ENCODE measurements at places on chromosomes 7 and 10. TPM values are rescaled to one million over a fixed set of nuclear protein-coding genes. Genes with fewer than 3 reads are reported as not detected.

GRCh38 chr10:17427201-17427600, 27.2 kb downstream of the ST8SIA6 start:
- DNase-seq, result no peak

HTR7 gene
- 0.65 TPM for total RNA-seq

- DNase-seq, result peak; percentile 53
Observed at GRCh38 chr10:92839191-92840085, 8.9 kb upstream of the EXOC6 start.

- no peak for DNase-seq
Observed at GRCh38 chr10:105615715-105616365, 974.8 kb downstream of the SORCS3 start.

OGA gene
- total RNA-seq, result 193 TPM

DNA sequence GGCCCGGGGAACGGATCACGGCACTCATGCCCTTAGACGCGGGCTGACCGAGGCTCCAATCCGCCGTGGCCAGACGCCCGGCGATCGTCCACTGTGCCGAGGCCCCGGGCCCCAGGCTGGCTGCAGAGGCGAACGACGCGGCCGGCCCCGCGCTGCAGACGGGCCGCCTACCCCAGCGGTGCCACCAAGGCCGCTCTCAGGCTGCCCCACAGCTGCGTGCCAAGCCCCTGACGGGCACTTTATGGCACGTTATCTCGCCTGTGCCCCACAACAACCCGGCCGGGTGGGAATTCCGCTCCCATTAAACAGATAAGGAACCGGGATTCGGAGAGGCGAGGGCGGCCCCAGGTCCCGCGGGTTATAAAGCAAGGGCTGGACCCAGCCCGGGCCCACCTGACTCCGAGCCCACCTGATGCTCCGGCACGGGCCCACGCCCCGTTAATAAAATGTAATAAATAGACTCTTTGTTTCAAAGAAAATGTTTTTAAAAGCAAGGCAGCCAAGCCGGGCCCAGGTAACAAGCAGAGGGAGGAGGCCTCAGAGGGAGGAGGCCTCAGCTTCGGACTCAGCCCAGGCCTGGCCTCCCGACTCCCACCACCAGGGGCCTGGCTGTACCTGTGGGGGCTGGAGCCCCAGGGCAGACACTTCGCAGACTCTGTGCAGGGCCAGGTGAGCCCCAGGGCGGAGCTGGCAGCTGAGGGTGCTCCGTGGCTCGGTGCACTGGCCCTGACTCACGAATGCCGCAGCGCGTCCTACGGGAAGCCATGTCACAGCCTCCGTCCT, 79.7 kb downstream of the FOXL3 start:
- DNase-seq, result no peak

- no peak for DNase-seq
Observed at GRCh38 chr10:116589926-116590325, 833 bp upstream of the PNLIPRP1 start.

DYNC1I1 gene
- 14.6 TPM for total RNA-seq

GRCh38 chr10:59857049-59857448, 49.3 kb downstream of the CCDC6 start:
- no peak for DNase-seq

GRCh38 chr7:18338910-18339523, 156.5 kb upstream of the HDAC9 start:
- no peak for DNase-seq

- no peak for DNase-seq
Observed at GRCh38 chr10:75352650-75353049, 48.9 kb downstream of the ZNF503 start.

AZGP1 gene
- total RNA-seq, result 6.2 TPM

NEBL gene
- 25.5 TPM for total RNA-seq

DNA sequence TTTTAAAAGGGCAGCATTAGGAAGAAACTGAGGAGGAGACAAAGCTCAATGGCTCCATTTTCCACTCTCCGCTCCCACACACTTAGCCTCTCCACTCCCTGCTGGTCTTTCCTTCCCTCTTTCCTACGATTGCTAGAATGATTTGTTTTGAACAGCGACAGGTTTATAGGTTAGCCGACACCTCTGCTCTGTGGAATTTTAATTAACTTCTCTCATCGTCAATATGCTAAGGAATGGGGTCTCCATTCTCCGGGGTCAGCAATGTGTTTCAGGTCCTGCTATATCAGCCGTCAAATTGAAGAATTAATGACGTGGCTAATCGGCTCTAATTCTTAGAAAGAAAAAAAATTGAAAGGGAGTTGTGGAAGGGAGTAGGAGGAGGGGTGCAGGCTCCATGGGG, 28.9 kb downstream of the FBXW4 start:
- no peak for DNase-seq

DNA sequence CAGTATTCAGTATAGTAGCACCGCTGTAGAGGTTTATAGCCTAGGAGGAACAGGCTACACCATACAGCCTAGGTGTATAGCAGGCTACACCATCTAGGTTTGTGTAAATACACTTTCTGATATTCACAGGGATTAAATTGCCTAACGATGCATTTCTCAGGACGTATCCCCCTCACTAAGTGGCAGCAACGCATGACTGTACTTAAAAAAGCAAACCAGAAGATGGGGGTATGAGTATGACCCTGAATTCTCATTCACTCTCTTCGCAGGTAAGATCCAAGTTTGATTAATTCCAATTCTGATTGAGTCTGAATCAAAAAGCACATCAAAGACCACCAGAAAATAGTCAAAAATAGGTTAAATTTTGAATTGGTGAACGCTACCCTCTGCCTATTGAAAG, 972 bp downstream of the ORC5 start:
- no peak for DNase-seq

DNA sequence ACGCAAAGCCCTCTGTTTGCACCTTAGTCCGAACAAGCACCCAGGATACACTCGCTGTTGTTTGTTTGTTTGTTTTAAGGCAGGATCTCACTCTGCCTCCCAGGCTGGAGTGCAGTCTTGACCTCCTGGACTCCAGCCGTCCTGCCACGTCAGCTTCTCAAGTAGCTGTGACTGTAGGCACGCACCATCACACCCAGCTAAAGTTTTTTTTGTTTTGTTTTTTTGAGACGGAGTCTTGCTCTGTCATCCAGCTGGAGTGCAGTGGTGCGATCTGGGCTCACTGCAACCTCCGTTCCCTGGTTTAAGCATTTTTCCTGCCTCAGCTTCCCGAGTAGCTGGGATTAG, 76.8 kb downstream of the CTBP2 start:
- DNase-seq, result no peak

DNA sequence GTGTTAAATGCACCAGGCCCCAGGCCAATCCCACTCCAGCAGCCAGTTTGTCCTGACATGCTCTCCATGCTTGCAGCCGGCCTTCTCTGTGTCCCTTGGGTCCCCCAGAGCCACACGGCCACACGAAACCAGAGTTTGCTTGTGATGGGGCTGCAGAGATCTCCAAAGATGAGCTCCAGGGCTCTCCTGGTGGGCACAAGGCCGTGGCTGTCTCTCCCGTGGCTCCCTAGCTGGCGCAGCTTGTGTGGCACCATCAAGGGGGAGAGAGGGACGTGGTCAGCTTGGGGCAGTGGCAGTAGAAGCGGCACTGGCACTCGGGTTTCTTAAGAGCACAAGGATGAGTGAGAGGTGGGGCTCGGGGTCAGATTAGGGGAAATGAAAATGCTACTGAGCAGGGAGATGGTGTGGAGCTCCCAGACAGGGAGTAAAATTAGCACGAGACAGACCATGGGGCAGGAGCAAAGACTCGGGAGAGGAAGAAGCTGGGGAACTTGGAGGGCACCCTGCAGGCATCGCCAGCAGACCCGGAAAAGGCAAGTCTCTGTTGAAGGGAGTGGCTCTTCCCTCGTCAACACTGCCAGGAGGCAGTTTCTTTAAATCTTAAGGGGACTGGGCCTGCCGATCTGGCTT, 572.5 kb upstream of the FOXK1 start:
- no peak for DNase-seq

DNA sequence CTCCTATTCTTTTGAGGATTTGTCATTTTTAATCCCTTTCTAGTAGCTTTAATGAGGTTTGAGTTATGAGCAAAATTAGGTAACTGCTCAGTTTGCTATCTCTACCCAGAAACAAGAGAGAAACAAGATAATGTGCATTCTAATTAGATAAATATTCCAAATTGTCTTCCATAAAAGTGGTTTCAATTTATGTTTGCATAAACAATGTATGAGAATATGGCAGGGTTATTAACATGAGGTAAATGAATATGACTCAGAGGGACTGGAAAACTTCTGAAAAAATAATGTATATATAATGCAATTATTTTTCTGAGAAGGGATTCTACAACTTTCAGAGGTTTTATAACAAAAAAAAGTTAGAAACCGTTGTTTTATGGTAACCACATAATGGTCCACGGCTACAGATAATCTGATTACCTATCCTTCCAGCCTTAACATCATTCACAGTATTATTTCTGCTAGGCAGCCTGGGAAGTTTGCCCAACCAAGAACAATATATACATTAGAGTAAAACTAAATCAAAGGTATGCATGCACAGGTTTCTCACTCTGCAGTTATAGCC, 101.2 kb downstream of the CRPPA start:
- DNase-seq, result no peak

VIPR2 gene
- 4.8 TPM for total RNA-seq

GRCh38 chr7:7354674-7355073, 172.3 kb downstream of the C1GALT1 start:
- no peak for DNase-seq

SYNPO2L gene
- 0.29 TPM for total RNA-seq

Measured in ureter (tissue), 1 donor.